ENCODE measurements at places on chromosomes 3 and 15.

- no peak for DNase-seq
These were observed 8.7 kb upstream of the LMCD1 start for GRCh38 chr3:8492744-8493511.

DNA sequence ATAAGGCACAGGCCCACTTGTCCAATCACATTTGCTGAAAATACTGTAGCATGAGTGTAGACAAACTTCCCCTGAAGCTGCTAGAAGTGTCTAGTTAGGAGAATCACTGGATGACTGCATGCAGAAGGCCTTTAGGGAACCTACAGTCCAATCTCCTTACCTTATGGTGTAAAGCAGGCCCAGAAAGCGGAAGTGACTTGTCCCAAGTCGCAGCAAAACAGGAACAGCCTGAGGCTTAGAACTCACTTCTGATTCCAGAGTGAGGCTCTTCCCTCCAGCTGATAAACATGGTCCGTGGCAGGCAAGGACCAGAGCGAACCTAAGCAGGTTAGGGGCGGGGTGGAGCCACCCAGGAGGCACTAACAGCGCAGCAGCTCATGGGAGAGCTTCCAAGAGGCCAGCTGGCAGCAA, 2.5 kb downstream of the GRAMD2A start:
- peak; percentile 78 for DNase-seq

DNA sequence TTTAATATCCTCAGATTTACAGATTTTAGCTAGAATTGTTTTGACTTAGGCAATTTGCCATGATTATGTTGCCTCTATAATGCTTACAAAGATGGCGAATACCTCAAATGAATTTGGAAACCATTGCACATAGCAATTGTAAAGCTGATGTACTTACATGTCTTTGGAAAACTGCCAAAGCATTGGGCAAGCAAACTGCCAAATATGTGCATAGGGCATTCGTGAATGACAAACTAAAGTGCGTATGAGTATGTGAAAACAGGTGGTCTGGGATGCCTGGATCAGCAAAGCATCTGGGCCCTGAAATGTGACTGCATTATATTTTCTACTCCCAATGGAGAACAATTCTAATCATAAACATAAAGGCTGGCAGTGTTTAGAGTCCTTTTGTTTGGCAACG, 445.3 kb upstream of the ROBO1 start:
- no peak for DNase-seq

- DNase-seq, result peak; percentile 26
These were observed 40.5 kb downstream of the FEZF2 start for GRCh38 chr3:62332835-62333244.

GRCh38 chr3:46953234-46954010, 23.1 kb downstream of the CCDC12 start:
- peak; percentile 55 for DNase-seq

DNA sequence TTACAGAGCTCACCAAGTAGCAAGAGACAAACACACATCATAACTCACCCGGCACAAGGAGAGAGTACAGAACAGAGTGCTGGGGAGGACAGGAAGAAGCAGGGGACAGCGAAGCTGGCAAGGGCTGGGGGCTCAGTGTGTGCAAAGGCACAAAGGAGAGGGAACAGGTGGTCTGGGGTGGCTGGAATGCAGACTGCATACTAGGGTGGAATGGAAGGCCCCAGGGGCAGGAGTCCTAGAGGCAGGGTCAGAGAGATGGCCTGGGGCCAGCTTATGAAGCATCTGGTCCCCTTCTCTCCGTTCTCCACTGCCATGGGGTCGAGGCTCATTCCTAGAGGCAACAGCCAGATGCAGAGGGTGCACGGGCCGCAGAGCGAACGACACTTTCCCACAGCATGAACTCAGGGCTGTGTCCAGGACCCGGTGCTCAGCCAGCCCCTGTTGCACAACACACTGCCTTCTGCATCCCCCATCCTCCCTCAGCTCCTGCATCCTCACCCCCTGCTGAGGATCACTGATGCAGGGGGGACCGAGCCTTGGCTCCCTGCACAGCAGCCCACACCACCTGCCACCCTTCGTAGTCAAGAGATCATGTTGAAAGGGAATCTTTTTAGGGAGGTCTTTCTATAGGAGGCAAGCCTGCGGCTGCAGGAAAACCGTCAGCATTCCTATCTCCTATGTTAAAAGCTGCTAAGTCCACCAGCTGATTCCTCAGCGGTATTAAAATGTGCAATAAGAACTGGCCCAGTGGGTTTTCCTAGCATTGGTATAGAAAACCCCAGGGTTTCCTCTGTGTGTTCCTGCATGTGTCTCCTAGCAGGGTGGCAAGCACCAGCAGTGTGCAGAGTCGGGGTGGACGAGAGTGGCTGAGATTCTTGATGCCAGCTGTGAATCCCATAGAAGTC, 293.5 kb downstream of the UACA start:
- DNase-seq, result no peak

GRCh38 chr3:16546186-16547010, 32.9 kb upstream of the RFTN1 start:
- DNase-seq, result no peak

- DNase-seq, result no peak
These were observed 174.3 kb upstream of the UBE3A start for GRCh38 chr15:25613134-25613533.

DNA sequence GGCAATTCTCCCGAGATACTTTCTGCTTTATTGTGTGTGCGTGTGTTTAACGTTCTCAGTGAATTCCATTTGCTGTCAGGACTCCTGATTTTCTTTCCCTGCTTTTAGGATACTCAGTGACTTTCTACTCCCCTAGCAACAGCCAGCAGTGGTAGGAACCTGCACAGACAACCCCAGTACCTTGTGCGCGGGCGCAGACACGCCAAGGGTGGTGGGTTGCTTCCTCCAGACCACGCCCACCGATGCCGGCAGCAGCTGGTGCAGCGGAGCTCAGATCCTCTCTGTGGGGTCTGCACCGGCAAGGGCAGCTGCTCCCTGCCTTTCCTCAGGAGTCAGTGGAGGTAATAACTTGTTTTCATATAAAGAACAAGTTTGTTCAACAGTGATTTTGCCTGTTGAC, 225.1 kb upstream of the NDN start:
- DNase-seq, result no peak

GRCh38 chr3:170517242-170517945, 68.5 kb downstream of the SLC7A14 start:
- DNase-seq, result no peak

GRCh38 chr3:9701711-9702110, 1.9 kb upstream of the CPNE9 start:
- DNase-seq, result no peak

DNA sequence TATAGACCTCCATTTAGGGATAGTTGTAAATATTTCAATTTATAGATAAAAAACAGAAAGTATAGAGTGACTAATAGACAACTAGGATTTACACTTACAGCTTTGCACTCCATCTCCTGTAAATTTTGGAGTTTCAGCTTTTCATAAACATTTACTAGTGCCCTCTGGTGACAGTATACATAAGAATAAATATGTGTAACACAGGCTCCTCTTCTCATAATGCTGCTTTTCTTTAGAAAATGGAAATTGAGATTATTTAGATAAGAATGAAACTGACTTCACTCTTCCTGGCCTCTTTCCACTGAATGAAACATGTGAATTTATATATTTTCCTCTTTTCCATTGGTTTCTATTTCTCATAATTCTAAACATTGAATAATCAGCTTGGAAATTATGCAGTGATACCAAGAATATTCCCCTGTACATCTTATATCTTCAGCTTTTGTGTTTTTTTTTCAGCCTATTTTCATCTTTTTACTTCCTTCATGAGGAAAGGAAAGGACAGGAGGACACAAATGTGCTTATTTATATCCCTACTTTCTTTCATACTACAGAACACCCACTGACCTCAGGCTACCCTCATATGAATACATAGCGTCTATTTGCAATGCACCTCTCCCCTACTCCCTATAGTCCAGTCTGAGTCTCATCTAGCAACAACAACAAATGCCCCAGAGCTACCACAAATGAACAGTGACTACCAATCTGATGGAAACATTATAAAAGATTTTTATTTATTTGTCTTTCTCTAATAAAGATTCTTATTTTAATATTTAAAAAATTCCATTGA, 103.1 kb upstream of the CCDC39 start:
- DNase-seq, result no peak

DNA sequence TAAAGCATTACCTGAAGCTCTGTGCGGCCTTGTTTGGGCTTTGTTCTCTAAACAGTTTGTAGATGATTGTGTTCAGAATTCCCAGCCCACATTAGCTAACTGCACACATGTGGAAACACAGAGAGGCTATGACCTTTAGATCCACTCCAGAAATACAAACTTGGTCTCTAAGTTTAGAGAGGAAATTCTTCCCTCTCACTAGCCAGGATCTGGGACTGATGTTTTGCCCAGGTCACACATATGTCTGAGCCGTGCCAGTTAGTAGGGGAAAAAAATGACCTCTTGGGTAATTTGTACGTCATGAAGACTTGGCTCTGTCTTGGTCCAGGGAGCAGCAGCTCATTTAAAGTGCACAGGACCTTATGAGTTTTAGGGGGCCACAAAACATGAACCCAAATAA, 223.1 kb downstream of the RBMS3 start:
- no peak for DNase-seq

GRCh38 chr3:10331320-10331719, 10.4 kb upstream of the SEC13 start:
- DNase-seq, result no peak

DNA sequence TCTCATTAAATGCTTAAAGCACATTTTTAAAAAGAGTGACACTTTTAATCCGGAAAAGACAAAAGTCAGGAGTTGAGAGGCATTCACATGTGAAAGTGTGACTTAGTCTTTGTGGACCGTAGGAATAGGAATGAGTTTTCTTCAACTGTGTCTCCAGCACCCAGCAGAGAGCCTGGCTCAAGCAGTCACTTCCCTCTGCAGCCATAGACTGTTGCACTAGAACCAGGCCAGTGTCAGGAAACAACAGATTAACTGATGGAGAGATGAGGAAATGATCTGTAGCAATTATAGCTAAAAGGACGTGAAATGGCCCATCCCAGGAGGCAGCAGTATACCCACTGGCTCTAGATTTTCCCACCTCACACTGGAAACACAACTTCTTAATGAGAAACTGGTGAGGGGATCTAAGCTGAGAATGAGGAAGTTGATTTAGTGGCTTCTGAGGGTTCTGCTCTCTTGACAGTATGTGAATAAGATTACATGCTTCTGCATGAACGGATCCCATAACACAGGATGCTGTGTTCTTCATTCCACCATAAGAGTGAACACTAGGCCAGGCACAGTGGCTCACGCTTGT, 19.8 kb downstream of the CFAP92 start:
- DNase-seq, result peak; percentile 9

GRCh38 chr3:78519281-78519680, 1248.5 kb downstream of the ROBO1 start:
- DNase-seq, result no peak

DNA sequence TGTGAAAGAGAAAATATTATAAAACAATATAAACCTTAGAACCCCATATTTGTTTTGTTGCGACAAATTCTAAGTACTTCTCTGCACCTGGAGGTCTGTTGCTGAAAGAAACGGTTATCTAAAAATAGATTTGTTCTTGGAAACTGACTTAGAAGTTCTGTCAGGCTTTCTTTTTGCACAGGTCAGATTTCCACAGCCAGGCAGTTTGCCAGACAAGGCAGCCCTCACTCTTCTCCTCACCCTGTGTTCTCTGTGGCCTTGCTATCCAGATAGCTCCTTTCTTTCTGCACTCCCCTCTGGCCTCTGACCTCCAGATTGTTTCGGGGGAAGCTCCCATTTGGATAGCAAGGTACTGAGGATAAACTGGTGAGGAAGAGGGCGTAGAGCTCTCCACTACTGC, 413.3 kb upstream of the ONECUT1 start:
- DNase-seq, result no peak

DNA sequence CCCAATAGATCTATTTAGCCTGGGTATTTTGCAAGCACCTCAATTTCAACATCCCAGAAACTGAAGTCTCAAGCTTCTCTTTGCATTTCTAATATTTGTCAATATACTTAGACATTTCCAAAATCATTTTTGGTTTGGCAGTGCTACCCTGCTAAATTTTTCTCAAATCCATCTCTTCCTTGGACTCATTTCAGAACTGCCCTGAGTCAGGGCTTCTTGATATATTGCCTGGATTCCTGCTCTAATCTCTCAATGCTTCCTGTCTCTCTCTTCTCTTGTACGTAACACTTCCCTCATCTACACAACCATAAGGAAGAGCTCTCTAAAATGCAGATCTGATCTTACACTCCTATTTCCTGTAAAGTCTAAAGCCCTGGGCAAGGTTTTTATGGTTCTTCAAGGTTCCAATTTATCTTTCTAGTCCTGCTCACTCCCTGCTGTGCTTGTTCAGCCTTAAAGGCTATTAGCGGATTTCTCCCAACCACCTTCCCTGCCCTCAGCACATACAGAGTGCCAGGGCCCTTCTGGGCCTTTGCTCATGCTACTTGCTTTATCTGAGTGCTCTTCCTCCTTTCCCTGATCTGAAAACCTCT, 53.0 kb upstream of the MME start:
- peak; percentile 6 for DNase-seq

GRCh38 chr3:46897829-46898320, 20.4 kb downstream of the PTH1R start:
- no peak for DNase-seq

- no peak for DNase-seq
These were observed 404.6 kb downstream of the SI start for GRCh38 chr3:164673738-164674137.

GRCh38 chr3:112817797-112818196, 28.9 kb downstream of the CD200R1L start:
- DNase-seq, result no peak

DNA sequence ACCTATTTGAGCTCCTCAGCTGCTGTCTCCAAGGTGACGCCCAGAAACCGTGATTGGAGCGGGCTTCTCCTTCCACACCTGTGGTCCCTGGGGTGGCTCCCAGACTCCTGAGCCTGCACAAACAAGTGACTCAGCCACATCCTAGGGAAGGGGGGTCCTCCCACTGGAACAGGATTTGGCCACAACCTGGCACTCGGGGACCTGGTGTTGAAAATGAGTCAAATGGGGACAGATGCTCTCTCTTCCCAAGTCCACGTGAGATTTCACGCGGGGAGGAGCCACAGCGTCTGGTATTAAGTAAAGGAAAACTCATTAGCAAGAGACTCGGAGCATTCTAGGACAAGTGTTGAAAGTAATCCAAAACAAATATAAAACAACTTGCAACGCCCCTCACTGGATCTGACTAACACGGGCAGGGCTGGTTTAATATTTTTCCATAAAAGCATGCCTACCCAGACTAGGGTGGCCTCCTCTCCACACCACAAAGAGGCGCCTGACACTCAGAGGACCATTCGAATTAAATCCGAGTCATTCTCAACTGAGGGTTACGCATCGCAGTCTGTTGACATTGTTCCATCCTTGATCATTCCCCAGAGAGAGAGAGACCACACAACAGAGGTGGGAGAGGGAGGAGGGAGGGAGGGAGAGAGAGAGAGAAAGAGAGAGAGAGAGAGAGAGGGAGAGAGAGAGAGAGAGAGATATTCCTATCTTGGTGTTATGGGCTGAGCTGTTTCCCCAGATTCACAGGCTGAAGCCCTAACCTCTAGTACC, 74.4 kb downstream of the MGLL start:
- DNase-seq, result no peak
